ENCODE measurements at places on chromosomes 16 and 17.

- no peak for DNase-seq
Measured at GRCh38 chr16:67357561-67357960, 30.9 kb downstream of the LRRC36 start.

DNA sequence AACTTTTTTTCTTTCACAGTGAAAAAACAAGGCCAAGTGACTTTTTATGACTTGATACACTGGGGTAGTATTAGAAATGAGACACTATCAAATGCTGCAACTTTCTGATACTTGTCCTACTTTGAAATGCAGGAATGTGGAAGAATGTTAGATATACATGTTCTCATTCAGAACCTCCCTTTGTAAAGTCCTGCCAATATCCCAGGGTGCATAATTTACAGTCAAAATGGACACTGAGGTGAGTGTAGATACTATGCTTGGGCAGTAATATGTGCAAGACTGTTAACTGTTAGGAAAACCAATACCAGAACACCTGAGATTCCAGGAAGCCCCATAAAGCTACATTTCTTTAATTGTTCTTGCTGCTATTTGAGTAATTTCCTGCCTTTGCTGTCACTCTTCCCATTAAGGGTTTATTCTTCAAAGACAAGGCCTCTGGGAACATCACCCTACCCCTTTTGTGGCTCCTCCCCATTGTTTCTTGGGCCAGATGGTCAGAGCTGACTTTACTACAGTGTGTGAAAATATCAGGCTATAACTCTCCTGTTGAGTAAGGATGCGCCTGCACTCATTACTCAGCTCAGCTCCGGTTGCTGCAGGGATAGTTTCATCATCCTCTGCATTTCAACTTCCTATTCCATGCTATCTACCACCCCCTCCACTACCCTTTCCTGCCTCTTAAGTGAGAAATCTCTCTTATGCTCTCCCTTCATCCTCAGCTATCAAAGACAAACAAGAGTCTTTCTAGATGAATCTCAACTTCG lies 48.7 kb downstream of the TMEM100 start:
- DNase-seq = no peak

GRCh38 chr16:15523939-15524338 lies 89.6 kb downstream of the BMERB1 start:
- no peak for DNase-seq

DNA sequence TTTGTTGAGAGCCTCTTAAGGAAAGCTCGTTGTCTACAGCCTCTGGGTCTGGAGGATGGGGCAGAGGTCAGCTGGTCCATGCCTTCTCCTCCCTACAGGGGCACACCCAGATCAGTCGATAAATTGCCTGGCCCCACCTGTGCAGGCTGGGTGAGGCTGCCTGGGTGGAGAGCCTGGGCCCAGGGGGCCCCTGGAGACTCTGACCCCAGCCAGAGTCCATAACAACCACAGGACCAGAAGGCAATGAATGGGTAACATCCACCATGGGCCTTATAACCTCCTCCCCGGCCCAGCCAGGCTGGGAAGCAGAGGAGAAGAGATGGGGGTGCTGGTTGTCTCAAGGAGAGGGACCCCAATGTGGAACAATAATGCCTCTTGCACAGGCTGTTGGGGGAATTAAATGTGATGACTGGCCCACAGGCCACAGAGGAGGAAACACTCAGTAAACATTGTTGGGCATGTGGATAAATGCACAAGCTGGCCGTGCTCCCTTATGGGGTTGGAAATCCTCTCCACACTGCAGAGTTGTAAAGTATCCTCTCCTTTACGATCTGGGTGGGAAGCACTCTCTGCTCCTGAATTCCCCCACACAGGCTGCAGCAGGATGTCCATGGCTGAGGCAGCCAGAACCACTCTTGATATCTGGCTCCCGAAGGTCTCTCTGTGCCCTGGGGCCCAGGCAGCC lies 56.7 kb upstream of the TOB1 start:
- DNase-seq = no peak

GRCh38 chr17:64786337-64786736 lies 124.2 kb upstream of the SMURF2 start:
- no peak for DNase-seq

DNA sequence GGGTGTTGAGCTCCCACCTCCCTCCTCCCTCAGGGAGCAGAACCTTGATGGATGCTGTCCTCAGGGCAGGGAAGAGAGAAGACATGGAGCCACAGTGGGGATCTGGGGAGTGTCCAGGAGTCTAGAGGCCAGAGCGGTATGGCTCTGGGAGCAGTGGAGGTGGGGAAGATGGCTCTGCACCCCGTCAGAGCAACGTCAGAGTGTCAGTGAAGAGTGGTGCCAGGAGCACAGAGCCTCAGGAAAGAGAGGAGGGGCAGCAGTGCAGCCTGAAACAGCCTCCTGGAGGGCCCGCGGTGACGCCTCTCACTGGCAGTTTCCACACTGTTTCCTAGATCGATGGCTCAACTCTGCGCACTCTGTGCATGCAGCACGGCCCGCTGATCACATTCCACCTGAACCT lies 23.2 kb upstream of the SLC5A11 start:
- DNase-seq = no peak

DNA sequence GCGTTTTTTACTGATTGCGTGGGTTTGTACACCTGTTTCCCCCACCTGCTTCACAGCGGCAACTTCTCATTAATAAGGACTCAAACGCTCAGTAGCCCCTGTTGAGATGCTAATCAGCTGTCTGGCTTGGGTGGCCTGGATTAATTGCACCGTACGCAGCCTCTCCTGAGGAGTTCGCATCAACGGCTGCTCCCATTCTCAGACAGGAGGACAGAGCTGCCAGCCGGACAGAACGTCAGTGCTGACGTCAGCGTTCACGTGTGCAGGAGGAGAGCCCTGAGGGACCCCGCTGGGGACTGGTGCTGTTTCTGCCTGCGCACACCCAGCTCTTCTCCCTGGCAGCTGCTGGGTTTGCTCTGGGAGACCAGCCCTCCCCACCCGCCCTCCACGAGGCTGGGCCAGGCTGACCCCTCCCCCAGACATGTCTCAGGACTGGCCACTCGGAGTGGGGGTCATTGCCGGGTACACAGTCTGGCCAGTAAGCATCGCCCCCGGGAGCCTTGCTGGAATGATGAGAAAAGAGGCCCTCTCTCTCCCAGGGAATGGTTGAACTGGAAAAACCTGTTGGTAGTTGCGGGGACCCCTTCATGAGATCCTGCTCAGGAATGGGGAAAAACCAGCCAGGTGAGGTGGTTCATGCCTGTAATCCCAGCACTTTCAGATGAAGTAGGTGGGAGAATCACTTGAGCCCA lies 5.7 kb upstream of the BANP start:
- no peak for DNase-seq

GRCh38 chr17:4607261-4607741 lies 23.0 kb downstream of the SMTNL2 start:
- DNase-seq = no peak

DNA sequence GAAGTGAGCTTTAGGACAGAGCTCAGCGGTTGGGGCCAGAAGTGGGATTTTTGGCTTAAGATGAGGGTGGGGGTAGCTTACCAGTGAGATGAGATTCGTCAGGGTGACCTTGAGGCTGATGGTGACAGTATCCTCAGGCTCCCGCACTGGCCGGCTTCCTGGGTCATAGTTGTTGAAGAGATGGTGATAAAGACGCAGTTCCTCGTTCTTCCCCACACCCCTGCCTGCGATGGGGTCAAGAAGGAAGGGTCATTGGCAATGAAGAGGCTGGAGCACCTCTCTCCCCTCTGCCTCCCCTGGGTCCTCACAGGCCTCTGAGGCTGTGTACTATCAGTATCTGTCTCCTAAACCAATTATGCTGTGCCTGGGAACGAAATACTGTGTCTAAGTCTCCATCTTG lies 358 bp downstream of the CHRNE start:
- no peak for DNase-seq

GRCh38 chr17:81365601-81366585 lies 29.4 kb upstream of the BAHCC1 start:
- no peak for DNase-seq

DNA sequence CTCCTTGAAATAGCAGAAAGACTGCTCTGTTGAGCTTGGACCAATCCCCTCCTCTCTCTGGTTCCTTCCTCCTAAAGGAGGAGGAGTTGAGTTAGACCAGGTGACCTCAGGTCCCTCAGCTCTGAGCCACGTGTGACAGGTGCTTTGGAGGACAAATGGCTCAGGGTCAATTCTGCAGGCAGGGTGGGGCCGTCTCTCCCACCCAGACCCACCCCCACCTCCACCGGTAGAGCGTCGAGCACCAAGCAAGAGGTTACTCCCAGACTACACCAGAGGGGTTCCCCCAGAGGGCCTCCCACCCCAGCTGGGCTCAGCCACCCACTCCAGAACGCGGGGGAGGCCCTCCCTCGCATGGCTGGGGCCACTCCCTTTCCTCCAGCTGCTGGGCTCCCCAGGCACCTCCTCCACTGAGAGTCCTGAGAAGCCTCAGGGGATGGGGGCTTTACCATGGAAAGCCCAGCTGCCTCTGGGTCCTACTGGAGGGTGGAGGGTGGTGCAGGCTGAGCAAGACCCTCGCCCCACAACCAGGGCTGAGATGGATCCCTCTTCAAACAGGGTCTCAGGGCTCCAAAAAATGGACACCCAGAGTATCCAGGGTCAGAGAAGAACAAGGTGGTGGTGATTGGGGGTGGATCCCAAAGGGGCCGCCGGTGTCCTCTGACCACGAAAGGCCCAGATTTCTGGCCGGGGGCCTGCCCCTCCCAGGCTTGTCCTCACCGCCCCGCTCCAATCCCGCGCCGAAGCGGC lies 7.6 kb downstream of the MYO1C start:
- peak; percentile 39 for DNase-seq

- no peak for DNase-seq
Measured at GRCh38 chr16:78869492-78869891, 731.0 kb downstream of the MAF start.

GRCh38 chr17:50468304-50469207 lies at the start of gene CHAD:
Gene CHAD, minus strand, starts transcription at chr17:50468880. Its CDS starts 67 bp downstream, at chr17:50468813.
- DNase-seq = no peak

GRCh38 chr17:62091804-62092203 lies 26.7 kb upstream of the MED13 start:
- no peak for DNase-seq

DNA sequence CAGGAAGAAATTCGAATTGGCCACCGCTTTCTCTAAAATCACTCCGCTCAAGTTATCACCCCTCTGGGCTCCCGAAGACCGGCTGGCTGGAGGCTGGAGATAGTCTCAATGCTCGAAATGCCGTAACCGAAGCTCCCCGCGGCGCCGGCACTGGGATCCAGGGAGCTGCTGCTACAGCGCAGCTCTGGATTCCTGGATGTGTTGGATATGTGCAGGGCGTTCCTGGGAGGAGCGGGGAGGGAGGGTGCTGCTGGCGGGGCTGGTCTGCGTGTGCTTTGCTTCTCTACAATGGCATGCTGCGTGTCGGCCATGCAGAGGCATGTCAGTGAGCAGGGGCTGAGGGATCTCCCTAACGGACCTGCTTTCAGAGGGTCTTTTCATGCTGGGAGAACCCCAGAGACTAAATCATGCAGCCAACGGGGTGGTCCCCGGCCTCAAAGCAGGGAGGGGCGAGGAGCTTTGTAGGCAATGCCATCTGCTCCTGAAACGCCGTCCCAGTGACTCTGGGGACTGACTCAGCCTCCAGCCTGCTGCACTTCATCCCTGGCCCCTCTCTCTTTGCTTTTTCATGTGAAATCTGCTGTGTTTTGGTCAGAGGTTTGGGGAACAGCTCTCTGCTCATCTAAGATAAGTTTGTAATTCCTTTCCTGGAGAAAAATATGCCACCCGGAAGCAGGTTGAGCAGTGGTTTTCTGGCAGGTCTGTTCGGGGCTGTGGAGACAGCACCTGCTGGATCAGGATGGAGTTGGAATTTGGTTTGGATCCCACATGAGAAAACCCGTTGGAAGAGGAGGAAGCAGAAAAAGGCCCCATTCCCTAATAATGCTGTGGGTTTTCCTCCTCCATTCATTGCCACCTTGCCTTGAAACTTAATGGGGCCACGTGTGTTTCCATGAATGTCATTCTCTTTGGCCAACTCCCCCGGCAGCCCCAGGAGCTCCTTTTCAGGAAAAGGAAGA lies 311.4 kb downstream of the SEC14L1 start:
- no peak for DNase-seq

GRCh38 chr16:262121-262745 lies 13.5 kb downstream of the RGS11 start:
- no peak for DNase-seq

- DNase-seq = no peak
Measured at GRCh38 chr16:71501547-71501946, 12.4 kb upstream of the ZNF19 start.

DNA sequence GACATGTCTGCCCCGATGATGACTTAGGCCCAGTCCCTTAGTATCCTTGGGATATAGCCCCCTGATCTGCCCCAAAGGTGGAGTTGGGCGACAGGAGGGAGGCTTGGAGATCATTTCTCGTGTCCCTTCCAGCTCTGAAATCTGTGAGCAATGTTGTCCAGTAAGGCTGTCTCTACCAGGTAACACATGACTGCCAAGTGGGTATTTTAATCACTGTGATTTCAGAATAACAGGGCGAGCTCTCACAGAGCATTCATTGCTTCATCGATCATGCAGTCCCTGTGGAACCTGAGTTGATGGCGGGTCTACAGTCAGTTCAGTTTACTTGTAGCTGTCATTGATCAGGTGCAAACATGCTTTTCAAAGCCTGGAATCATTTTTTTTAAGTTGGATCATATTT lies 39.2 kb downstream of the KSR1 start:
- no peak for DNase-seq

DNA sequence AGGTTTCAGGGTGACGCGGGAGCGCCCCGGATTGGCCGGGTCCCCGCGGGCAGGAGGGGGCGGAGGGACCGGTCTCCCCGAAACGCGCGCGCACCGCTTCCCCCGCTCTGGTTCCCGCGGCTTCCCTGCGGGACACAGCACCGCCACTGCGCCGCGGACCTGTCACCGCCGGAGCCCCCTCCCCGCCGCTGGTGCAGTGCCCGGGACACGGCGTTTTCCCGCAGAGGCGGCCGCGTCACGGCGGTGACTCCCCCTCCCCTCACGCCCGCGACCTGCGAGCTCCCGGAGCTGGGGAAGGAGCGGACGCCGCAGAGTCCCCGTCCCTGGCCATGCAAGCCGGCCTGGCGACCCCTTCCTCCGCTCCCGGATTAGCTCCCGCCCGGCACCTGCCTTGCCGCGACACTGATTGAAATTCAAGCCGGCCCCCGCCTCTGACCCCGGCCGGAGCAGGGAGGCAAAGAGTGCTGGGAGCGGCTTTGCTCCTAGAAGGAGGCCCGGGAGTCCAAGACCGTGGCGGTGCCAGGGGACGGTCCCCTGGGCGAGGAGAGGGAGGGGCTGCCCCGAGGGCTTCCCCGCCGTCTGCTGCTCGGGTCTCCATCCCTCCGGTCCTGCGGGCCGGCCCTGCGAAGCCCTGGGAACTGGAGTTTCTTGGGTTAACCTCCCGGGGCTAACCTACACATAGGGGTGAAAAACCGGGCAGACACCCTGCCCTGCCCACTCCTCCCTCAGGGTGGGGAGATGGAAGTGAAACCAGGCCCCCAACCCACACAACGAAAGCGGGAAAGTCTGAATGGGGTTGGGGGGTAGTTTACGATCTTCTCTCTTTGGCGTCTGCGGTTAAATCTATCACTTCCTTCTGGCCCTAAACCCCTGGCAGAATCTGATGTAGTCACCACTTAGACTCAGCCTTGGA lies 1.0 kb downstream of the RHBDL3 start:
- DNase-seq = no peak
